ENCODE measurements at places on chromosomes 3 and 15.

DNA sequence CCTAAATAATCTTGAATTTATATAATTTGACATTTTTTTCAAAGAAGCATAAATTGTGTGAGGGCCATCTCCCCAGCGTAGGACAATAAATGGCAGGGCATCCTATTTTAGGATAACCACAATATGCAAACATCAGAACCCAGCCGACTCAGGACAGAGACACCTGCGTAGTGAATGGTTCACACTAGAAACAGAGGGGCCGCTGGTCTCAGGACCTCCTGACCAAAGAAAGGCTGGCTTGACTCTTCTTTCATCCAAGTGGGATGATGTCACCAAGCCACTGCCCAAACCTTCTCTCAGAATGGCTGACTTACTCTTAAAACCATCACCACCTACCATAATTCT lies 162.1 kb downstream of the FOXP1 start:
- DNase-seq: no peak

DNA sequence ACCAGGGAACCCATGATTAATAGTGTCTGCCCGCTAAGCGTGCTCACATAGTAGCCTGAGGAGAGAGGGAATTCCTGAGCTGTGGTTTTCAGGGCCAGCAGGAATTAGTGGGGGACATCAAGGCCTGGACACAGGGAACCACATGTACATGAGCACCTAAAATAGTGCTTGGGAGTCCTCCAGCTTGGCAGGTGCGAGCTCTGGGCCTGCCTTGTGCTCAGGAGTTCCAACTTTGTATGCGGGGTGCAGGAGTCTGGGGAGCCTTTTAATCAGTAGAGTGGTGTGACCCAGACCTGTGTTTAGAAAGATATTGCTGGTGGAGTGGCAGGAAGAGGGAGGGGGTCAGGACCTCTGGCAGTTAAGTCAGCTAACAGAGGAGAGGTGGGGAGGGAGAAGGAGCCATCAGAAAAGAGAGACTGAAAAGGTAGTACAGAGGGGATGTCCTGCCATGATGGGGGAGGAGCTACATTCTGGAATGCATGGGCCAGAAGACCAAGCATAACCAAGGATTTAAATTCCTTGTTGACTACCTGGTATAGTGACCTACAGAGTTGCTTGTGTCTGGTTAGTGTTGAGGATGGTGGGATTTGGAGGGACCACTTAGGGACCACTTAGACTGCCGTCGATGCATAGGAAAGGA lies 1.9 kb downstream of the DAG1 start:
- DNase-seq: no peak

GRCh38 chr3:14143271-14144225 lies 18.7 kb downstream of the TMEM43 start:
- peak; percentile 95 for DNase-seq

- DNase-seq: no peak
These were observed 59.1 kb downstream of the DNASE1L3 start for GRCh38 chr3:58151637-58152036.

DNA sequence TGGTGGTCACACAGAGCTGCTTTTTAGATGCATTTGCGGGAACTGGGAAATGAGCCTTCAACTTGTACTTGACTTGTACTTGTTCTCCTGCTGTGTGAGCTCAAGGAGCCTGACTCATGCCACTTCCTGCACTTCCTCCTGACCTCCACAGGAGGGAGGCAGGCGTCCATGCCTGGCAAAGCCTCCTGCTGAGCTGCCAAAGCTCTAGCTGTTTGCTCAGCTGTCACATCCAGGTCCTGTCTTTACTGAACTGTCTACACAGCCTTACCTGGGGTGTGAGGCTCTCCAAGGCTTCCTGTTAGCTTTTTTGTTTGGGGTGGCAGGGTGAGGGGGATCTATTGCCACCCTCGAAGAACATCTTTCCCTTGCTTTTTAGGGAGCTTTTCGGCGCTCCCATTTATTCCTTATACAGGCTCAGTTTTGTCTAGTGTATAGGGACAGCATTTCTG lies 6.4 kb downstream of the THPO start:
- peak; percentile 42 for DNase-seq

GRCh38 chr3:98540346-98540745 lies 8.6 kb downstream of the GPR15 start:
- DNase-seq: no peak

- no peak for DNase-seq
These were observed 152.3 kb downstream of the NR1I2 start for GRCh38 chr3:119934249-119934648.

GRCh38 chr15:75028991-75029377 lies 5.6 kb downstream of the PPCDC start:
- DNase-seq: no peak

DNA sequence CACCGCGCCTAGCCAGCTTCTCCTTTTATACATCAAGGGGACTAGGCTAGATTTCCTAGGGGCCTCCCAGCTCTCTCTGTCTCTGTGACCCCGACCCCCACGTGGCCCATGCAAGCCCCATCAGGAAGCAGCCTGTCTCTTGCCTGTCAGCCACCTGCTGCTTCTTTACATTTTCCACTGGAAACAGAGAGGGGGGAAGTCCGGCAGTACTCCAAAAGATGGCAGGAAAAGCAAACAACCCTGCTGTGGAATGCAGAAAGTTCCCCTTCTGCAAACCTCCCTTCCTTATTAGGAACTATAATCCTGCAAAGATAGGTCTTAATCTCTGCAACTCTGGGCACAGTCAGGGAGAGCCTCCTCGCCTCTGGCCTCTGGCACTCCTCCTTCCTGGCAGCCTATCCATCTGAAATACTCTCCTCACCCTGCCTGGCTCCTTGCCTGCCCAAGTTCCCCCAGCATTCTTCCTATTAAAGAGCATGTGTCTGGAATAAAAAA lies 47.4 kb upstream of the HACD2 start:
- no peak for DNase-seq

GRCh38 chr3:74642876-74643275 lies 28.4 kb upstream of the CNTN3 start:
- no peak for DNase-seq

- no peak for DNase-seq
These were observed 288.5 kb upstream of the UMPS start for GRCh38 chr3:124441766-124442165.
